HFFc6 (cell line): ENCODE measurements at places on chromosomes 13 and 19.

DNA sequence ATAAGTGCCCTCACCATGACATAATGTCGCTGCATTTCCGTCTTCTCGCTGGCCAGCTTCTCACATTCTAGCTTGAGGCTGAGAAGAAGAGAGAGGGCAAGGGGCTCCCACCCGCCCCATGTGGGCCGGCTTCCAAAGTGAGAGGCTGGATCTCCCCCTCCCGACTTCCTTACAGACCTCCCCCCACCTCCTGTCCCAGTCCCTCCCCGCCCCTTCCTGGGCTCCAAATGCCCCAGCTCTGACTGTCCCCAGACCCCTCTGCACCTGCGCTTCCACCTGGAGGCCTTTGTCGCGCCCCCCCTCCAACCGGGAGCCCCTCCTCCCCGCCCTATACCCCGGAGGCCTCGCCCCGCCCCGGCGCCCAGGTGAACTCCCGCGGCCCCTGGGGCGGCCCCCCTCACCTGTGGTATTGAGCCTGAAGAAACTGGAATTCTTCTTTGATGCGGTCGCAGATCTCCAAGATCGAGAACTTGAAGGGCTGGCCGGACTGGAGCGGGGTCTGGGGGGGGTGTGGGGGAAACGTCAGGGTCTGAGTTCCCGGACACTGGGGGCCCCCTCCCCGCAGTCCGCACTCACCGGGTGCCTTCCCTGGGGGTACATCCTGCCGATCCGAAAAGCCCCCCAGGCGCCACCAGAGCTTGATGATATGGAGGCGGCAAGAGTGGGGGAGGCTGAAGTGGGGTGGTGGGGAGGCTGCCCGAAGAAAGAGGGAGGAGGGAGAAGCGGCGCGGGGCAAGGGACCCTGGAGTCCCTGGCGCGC is 595 bp downstream of the TLE2 start:
- DNase-seq, result no peak

GRCh38 chr13:40241125-40241798 is 425.2 kb downstream of the FOXO1 start:
- DNase-seq, result no peak

GRCh38 chr19:45051929-45052579 is 13.2 kb downstream of the CLASRP start:
- no peak for DNase-seq

GRCh38 chr19:47901370-47901769 is 15.3 kb upstream of the SULT2A1 start:
- DNase-seq, result no peak

DNA sequence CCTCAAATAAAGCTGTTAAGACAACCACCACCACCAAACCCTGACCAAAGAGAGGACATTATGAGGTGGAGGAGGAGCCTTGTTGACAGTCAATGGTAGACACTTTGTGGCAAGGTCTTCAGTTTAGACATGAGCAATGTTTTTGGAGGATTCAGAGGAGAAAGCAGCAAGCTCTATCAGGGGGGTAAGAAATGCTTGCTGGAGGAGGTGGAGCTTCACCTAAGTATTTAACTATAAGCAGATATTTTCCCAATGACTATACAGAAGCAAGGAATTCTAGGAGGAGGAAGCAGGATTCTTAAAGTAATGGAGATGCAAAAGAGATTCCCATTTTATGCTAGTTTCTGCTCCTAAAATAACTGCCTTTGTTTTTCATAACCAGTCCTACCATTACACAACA is 74.2 kb downstream of the TRPC4 start:
- no peak for DNase-seq

GRCh38 chr13:93230261-93230855 is 3.8 kb downstream of the GPC6 start:
- peak; percentile 46 for DNase-seq

- no peak for DNase-seq
Observed at GRCh38 chr19:2275588-2276428, 6.2 kb downstream of the PEAK3 start.

- peak; percentile 0 for DNase-seq
Observed at GRCh38 chr19:7257148-7258040, 36.8 kb downstream of the INSR start.

DNA sequence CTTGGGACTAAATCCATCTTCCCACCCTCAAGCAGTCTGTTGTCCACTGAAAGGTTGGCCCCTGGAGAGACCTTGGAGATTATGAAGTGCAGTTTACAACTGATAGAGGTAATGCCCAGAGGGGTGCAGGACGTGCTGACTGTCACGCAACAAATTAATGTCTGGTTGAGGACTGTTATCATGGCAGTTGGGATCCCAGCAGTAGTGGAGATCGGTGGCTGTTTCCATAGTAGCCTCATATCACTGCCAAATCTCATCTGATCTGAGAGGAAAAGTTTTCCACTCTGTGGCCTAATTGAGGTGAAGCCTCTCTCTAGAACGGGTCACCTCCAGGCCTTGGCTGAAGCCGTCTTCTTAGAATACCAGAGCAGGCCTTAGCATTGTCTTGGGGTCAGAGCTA is 4.1 kb downstream of the TECR start:
- no peak for DNase-seq

DNA sequence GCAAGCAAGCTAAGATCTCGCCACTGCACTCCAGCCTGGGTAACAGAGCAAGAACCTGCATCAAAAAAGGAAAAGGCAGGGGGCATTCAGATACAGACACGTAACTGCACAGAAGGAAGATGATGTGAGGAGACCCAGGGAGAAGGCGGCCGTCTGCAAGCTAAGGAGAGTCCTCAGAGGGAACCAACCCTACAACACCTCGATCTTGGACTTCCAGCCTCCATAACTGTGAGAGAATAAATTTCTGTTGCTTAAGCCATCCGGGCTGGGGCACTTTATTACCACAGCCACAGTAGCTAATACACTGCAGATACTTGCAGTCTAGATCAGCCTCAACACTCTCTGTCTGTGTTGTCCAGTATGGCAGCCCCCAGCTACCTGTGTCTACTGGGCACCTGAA is 7.9 kb downstream of the TICAM1 start:
- DNase-seq, result no peak

- DNase-seq, result no peak
Observed at GRCh38 chr19:36821758-36822157, 16.4 kb downstream of the ZNF790 start.

DNA sequence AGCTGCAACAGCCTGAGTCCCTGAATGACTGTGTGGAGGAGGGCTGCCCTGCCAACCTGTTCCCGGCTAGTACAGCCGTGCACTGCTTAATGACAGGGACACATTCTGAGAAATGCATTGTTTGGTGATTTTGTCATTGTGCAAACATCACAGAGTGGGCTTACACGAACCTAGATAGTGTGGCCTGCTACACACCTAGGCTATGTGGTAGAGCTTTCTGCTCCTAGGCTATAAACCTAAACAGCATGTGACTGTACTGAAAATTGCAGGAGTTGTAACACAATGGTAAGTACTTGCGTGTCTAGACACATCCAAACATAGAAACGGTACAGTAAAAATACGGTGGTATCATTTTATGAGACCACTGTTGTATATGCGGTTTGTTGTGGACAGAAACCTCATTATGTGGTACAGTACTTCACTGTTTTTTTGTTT is 35.0 kb downstream of the VASP start:
- DNase-seq, result no peak

DNA sequence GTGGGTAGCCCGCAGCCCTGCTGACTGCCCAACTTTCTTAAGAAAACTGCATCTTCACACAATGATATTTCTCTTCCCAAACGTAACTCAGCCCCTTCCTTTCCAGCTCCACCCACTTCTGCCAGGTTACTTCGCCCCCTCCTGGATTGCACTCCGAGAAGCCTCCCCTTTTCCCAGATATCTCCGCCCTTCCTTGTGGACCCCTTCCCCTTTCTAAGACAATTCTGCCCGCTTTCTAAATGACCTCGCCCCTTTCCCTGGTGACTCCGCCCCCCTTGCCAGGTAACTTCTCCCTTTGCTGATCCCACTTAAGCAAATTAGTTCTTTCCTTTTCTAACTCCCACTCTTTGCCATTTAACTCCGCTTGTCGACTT is 2.6 kb downstream of the VSIG10L start:
- no peak for DNase-seq

- no peak for DNase-seq
Observed at GRCh38 chr19:6172074-6172863, 36.8 kb downstream of the ACSBG2 start.

DNA sequence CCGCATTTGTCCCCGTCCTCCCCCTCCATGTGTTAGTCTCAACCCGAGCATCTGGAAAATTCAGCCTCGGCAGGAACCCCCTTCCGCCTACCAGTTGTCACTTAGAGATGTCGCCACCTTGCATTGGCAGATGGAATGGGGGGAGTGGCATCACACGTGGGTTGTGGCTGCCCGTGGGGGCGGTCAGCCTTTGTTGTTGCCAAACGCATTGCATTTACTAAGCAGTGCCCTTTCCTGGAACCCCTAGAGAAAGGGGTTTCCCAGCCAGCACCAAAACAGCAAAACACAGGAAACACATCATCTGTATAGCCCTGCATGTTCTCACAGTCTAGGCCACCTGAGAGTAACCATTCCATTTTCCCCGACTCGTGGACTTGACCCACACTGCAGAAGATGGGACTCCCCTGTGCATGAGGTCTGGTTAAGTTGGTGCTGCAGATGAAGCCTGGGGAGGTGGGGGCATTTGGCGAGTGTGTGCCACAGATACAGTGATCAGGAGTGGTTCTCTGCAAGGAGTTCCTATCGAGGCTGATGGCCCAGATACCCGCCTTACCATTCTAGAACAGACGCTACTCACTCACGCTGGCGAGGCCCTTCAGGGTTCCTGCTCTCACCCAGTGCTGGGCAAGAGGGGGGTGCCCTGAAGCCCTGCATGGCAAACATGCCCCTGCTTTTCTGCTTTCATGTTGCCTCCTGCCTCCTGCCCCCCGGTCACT is 38.3 kb downstream of the TMED1 start:
- DNase-seq, result no peak

- DNase-seq, result no peak
Observed at GRCh38 chr19:31271306-31271911, 77.8 kb downstream of the TSHZ3 start.

DNA sequence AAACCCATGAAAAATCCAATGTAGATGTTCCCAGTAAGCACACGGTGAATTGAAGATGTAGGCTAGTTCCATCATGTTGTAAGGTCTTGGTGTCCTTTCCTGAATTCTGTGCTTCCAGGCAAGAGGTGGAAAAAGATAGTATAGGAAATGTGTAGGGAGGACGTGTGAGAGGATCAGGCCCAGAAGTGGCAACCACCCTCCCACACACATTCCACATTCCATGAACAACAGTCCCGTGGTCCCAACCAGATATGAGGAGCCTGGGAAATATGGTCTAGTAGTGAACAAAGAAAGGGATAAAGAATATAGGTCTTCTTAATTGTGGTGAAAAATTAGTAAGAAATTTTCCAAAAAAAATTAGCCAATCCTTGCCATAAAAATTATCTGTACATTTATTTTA is 1254.2 kb upstream of the SLC10A2 start:
- DNase-seq, result no peak

GRCh38 chr13:40662866-40663265 is 3.6 kb downstream of the FOXO1 start:
- DNase-seq, result no peak

DNA sequence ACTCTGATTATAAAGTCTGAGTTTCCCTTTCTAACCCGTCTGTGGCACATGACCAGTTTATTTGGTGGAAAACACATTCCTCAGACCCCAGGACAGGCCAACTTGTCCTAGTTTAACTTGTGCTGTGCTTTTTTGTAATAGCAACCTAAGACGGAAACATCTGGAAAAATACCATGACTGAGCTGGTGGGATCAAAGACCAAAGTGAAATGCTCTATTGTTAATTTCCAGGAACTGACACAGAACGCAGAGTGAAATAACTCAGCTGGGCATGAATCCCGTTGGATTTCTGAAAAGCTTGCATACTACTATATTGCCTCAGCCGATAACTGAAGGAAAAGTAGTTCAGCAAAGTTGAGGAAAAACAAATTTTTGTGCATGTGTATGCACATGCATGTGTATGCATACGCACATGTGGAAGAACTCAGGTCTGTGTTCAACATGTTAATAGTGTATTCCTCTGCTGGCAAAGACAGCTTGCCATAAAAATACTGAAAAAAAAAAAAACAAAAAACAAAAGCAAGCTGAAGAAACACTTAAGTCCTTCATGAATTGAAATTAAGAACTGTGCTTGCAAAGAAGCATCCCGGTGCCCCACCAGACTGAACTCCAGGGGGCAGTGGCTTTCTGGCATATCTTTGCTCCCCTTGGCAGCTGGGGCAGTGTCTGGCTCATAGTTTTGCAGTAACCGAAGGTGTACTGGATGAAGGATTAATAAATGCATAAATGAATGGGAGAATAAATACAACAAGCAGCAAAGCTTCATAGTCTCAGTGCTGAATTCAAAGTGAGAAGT is 187.8 kb downstream of the LHFPL6 start:
- DNase-seq, result peak; percentile 55

DNA sequence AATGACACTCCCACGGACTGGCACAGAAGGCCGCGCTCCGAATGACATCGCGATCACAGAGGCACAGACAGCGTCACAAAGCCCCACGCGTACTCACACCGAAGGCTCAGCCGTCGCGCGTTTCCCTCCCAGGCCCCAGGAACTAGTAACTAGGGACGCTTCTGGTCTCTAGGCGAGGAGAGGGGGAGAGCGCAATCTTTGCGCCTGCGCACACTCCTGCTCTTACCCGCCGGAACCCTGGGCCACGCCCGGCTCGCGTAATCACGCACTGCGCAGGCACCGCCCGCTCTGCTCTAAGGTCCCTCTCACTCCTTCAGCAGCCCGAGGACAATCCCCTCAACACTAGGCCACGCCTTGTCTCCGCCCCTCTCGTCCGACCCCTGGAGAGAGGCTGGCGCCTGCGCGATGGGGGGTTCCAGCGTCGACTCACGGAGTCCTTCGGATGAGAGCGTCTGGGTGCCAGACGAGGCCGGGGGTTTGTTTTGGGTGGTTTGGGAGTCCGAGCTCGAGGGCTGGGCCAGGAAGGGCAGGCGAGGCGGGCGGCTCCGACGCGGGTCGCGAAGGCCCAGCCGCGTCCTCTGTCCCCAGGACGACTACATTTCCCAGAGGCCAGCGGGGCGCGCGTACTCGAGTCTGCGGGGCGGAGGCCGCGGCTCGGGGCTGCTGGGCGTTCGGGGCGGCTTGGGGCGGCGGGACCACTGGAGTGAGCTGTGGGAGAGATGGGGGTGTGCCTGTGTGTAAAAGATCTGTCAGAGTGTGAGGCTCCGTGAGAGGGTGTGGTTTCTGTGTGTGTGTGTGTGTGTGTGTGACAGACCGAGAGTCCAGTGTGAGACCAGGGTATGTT is at the start of gene ZNF471:
TSS of gene ZNF471 (plus strand) at position 410 of the 844 bp plus-strand sequence. CDS start 3,717 bp downstream, outside the sequence.
- DNase-seq, result peak; percentile 91

DNA sequence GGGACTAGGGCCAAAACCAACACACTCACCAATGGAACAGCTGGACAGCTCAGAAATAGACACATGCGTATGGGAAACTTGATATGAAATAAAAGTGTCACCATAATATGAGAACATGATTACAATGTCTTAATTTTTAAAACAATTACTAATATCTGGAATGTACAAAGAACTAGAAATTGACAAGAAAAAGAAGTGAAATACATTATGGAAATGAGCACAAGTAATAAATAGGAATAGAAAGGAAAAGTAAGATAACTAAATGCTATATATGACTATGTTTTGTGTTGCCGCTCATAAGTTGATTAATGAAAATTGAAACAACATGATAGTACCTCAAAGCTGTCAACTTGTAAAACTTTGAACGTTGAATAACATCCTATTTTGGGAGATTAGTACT is 801.1 kb downstream of the SLITRK5 start:
- no peak for DNase-seq

- DNase-seq, result no peak
Observed at GRCh38 chr13:27969082-27969865, at the start of gene CDX2. Gene CDX2, minus strand, starts transcription at chr13:27969315. Its CDS starts 309 bp downstream, at chr13:27969006.
